ENCODE measurements at places on chromosomes 4 and X.

DNA sequence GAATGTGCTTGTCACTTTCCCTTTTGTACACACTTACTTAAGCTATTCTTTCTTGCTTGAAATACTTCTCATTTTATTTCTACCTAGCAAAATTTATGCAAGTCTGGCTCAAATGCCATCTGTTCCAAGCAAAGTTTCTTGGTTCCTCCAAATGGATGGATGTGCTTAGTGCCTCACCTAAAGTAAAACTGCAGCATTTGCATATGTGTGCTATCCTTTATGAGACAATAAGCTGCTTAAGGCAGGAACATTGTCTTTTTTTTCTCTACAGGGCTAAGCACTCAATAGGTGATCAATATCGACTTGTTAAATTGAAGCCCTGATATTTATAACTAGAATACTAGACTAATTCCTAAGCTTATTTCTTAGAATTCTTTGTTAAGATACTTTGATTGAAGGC, 136.8 kb downstream of the CYLC1 start:
- H3K4me1 ChIP-seq: no peaks in the 10 kb centered on the region
- H3K4me3 ChIP-seq: no peak overlapping the region
- H3K27ac ChIP-seq: no peak overlapping the region
- H3K36me3 ChIP-seq: no peaks in the 10 kb centered on the region
- no peak for DNase-seq
- no peaks in the 10 kb centered on the region for H3K27me3 ChIP-seq

- no peaks in the 10 kb centered on the region for H3K36me3 ChIP-seq
- H3K4me1 ChIP-seq: peaks cover 34% of the 10 kb centered on the region
- no peak overlapping the region for H3K4me3 ChIP-seq
- no peak for DNase-seq
- H3K27me3 ChIP-seq: no peaks in the 10 kb centered on the region
Measured at GRCh38 chr4:82433791-82434190, 3.4 kb downstream of the ENOPH1 start.

DNA sequence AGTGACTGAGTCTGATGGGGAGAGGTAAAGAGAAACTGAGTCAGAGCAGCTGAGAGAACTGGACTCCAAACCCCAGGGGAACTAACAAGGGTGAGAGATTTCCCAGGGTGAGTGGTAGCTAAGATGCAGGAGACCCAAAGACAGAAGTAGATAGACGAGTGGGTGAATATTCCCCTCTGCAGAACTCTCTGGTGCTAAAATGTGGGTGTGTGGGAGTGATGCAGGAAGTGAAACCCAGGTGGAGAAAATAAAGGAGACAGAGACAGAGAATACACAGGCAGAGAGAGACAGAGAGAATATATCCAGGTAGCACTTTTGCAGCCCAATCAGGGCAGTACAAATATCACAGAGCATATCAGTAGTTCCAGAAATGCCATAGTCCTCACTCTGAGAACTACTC, 212.5 kb upstream of the ZIC3 start:
- DNase-seq: no peak
- H3K27ac ChIP-seq: no peak overlapping the region
- no peak overlapping the region for H3K4me3 ChIP-seq
- no peaks in the 10 kb centered on the region for H3K36me3 ChIP-seq

DNA sequence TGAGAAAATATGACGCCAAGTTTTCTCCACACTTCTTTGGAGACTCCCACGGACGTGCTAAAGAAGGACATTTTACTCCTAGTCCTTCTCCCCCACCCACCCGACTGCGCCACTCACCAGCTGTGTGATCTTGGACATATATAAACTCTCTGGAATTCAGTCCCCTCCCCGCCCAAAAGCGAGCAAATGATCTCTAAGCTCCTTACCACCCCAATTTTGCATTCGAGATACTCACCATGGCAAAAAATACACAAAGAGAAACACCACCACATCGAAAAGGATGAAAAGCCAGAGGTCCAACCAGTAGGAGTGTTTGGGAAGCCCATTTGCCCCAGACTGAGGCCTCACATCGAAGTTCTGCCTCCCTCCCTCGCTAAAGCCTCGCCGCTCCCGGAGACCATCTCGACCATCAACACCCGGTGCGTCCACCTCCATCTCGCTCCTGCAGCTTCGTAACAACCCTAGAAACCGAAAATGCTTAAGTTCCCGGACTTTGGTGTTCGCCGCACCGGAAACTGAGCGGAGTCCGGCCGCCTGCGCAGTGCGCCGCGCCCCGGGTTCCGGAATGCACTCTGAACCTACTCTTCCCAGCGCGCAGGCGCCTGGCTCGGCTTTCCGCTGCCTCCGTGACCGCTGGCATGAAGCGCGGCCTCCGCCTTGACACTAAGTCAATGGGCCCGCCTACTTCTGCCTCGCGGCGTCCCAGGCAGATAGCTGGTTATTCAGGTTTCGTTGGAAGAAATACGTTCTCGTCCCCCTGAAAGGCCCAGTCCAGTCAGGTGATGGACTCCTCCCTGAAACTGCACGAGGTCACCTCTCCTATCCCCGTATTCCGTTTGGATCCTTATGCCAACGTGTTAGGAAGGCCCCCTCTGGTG, 21.6 kb downstream of the FABP2 start:
- no peaks in the 10 kb centered on the region for H3K27me3 ChIP-seq
- H3K4me3 ChIP-seq: peak overlapping the region; percentile 70
- no peaks in the 10 kb centered on the region for H3K36me3 ChIP-seq
- peak; percentile 97 for DNase-seq
- H3K4me1 ChIP-seq: peaks cover 21% of the 10 kb centered on the region

- H3K4me1 ChIP-seq: peaks cover 7% of the 10 kb centered on the region
- no peak overlapping the region for H3K4me3 ChIP-seq
- no peak for DNase-seq
- H3K27ac ChIP-seq: no peak overlapping the region
Measured at GRCh38 chrX:68868902-68869800, 40.3 kb downstream of the EFNB1 start.

DNA sequence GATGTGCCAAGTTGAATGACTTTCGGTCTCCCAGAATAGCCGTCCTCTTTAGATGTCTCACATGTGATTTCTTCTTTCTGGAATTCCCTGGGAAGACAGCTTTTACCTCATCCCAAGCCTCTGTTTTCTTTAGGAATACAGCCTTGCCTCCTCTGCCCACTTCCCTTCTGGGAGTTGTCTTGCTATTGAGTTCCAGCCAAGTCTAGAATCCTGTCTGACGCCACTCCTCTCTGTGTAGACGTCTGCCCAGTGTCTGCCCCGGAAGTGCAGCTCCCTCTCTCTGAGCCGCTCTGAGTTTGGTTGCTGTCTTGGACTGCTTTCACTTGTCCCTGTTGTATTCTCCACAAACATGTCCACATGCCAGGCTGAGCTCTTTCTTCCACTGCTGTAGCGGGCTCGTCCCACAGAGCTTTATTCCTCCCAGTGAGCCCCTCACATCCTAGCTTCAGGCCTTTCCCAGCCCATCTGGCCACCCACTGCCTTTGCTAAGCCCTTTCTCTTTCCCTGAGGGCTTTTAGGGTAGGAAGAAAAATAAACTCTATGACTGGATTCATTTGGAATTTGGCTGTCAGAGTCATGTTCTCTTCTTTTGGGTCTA, 9.0 kb upstream of the IGFBP7 start:
- peaks cover 26% of the 10 kb centered on the region for H3K4me1 ChIP-seq
- no peaks in the 10 kb centered on the region for H3K27me3 ChIP-seq

GRCh38 chr4:150283689-150284088, 205.4 kb downstream of the DCLK2 start:
- no peak for DNase-seq
- H3K36me3 ChIP-seq: peaks cover 20% of the 10 kb centered on the region
- no peaks in the 10 kb centered on the region for H3K27me3 ChIP-seq

Measured in esophagus muscularis mucosa (tissue), 4 donors.